ENCODE measurements at places on chromosomes 7 and 10. TPM values are rescaled to one million over a fixed set of nuclear protein-coding genes. Genes with fewer than 3 reads are reported as not detected.

Gene AGR2
- not detected for total RNA-seq

Gene CHAT
- total RNA-seq, result 0.63 TPM

Gene BLVRA
- 16.3 TPM for total RNA-seq

Gene TEX47
- total RNA-seq, result not detected

Gene ADIRF
- total RNA-seq, result not detected

Gene LRIT1
- total RNA-seq, result not detected

Gene SLC13A1
- not detected for total RNA-seq

Gene CPXM2
- total RNA-seq, result 0.31 TPM

Gene TACR2
- 1.3 TPM for total RNA-seq

Gene EPHA1
- total RNA-seq, result not detected

Gene CACNB2
- total RNA-seq, result 35.1 TPM

Gene HMX3
- total RNA-seq, result not detected

Gene NOBOX
- total RNA-seq, result not detected

Gene SDK1
- 40.7 TPM for total RNA-seq

Gene CNPY1
- total RNA-seq, result not detected

Gene FAM25G
- not detected for total RNA-seq

Gene ZNF488
- total RNA-seq, result 2.5 TPM

Gene HTRA1
- 50.1 TPM for total RNA-seq

Gene FRMD4A
- 463 TPM for total RNA-seq

Gene PPP1R3A
- total RNA-seq, result not detected

Gene EPHB6
- 57.3 TPM for total RNA-seq

Gene MALSU1
- 38.2 TPM for total RNA-seq

Gene ABCB1
- total RNA-seq, result 7.8 TPM

Gene ASAH2
- 2.5 TPM for total RNA-seq

Gene MOSPD3
- 23.5 TPM for total RNA-seq

Gene SAP25
- not detected for total RNA-seq

Gene ANKRD61
- total RNA-seq, result not detected

Gene ZNF425
- total RNA-seq, result 5.3 TPM

Gene FAM221A
- 16.9 TPM for total RNA-seq

Gene HSPA12A
- total RNA-seq, result 39.1 TPM

Gene FAM131B
- 99.5 TPM for total RNA-seq

Gene HOXA13
- total RNA-seq, result not detected

Gene NACAD
- 13.5 TPM for total RNA-seq

Gene ZNF804B
- 9.7 TPM for total RNA-seq

Gene PTPRN2
- 123 TPM for total RNA-seq

Gene DDX21
- total RNA-seq, result 36.6 TPM

Gene RADIL
- total RNA-seq, result 6.3 TPM

Gene MEPCE
- total RNA-seq, result 21.3 TPM

Gene HYAL4
- not detected for total RNA-seq

Gene SFXN2
- 11.0 TPM for total RNA-seq

Gene EPC1
- total RNA-seq, result 159 TPM

Gene PHKG1
- 4.4 TPM for total RNA-seq

Gene SPDYE2B
- total RNA-seq, result not detected

Gene ANAPC16
- 20.3 TPM for total RNA-seq

Gene OR2A5
- total RNA-seq, result not detected

Gene INMT
- not detected for total RNA-seq

Gene ADAM8
- 2.8 TPM for total RNA-seq

Gene NPFFR1
- 1.3 TPM for total RNA-seq

Gene CFAP69
- total RNA-seq, result 9.1 TPM

Gene SGCE
- total RNA-seq, result 125 TPM

Gene ENTPD1
- 8.8 TPM for total RNA-seq

Gene PTPRE
- 25.7 TPM for total RNA-seq

Gene MYL10
- not detected for total RNA-seq

Gene CC2D2B
- total RNA-seq, result 2.2 TPM

Gene GPR158
- 7.8 TPM for total RNA-seq

Measured in parietal lobe (tissue), 2 donors.